GM23248 (cell line): ENCODE measurements at places on chromosomes 4 and X.

DNA sequence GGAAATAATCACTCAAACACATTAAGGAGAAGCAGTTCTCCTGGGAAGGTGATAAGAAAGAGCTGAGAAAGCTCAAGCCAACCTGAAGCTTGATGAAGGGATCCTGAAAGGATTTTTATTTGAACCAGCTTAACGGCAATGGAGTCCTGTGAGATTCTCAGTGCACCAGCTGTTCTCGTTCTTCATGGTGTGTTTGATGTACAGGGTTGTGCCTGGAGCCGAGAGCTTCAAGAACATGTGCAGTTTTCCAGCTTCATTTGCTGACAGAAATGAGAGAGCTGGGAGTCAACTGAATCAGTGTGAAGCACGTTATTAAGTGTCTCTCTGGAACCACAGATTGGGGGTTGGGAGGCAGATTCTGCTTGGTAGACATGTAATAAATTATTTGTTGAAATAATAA, 115.7 kb downstream of the ANKRD50 start:
- DNase-seq, result no peak

GRCh38 chr4:168059251-168059650, 33.1 kb upstream of the ANXA10 start:
- peak; percentile 53 for DNase-seq

- no peak for DNase-seq
Measured at GRCh38 chrX:119694601-119695534, 1.9 kb upstream of the SEPTIN6 start.

- DNase-seq, result no peak
Measured at GRCh38 chrX:10979956-10980355, 131.2 kb upstream of the HCCS start.

GRCh38 chr4:29867412-29867811, 852.8 kb upstream of the PCDH7 start:
- no peak for DNase-seq

DNA sequence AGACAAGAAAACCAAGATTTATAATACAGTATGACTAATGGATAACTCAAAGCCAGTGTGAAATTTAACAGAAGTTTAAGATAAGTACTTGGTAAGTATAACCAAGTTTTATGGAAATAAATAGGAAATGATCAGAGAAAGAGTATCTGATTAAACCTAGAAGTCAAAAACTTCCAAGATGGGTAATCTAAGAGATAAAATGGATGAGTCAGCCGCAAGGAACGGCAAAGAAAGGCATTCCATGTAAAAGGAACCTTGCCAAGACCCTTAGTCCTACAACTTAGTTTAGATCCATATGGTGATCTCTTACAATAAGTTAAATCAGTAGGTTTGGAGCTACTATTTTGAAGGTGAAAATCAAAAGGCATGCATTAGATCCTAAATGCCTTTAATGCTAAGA, 34.8 kb downstream of the LIN54 start:
- peak; percentile 14 for DNase-seq

DNA sequence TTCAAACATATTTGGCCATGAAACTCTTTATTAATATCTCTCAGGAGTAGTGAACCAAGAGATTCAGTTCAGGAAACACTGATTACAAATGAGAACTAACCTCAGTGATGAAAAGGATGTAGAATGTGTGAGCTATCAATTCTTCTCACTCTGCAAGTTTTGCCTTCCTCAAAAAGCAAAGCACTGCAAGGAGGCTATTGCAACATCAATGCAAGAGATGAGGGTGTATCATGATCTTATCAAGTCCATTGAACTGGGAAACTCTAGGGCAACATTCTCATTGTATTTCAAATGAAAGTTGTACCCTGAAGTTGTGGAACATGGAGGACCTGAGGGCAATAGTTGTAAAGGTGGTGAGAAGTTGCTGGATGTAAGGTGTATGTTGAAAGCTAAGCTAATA, 56.4 kb upstream of the VEGFC start:
- peak; percentile 23 for DNase-seq
